Spleen (tissue), 13 donors: ENCODE measurements at places on chromosomes 6 and 20.

- no peak for DNase-seq
Observed at GRCh38 chr6:138948546-138949179, 39.4 kb downstream of the REPS1 start.

DNA sequence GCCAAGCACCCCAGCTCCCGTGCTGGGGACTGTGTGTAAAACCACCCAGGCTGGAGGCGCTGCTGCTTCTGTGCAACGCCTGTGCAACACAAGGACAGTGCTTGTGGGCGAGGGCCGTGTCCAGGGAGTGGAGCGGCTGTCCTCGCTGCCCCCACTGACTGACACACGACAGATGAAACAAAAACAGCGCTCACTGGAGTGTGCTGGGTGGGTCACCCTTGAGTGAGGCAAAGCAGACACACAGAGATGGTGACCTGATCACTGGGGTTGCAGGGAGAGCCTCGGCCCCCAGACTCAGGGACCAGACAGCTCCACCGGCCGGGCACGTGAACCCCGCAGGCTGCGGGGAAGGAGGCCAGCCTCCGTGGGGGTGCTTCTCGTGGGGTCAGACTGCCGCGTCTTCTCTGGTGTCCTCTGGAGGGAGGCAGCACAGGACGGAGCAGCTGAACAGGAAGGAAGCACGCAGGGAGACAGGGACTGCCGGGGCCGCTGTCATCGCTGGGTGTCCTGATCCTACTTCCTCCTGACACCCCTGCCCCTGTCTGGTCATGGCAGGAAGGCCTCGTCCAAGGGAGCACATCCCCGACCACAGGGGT lies 75.9 kb upstream of the CST7 start:
- no peak for DNase-seq

- DNase-seq, result no peak
Observed at GRCh38 chr6:54835176-54835575, 11.4 kb upstream of the FAM83B start.

DNA sequence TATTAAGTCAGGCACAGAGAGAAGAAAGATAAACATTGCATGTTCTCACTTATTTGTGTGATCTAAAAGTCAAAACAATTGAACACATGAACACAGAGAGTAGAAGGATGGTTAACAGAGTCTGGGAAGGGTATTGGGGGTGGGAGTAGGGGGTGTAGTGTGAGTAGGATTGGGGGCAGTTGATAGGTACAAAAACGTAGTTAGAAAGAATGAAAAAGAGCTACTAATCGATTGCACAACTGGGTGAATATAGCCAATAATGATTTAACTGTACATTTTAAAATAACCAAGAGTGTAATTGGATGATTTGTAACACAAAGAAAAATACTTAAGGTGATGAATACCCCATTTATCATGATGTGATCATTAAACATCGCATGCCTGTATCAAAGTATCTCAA lies 333.3 kb downstream of the HAO1 start:
- DNase-seq, result no peak

DNA sequence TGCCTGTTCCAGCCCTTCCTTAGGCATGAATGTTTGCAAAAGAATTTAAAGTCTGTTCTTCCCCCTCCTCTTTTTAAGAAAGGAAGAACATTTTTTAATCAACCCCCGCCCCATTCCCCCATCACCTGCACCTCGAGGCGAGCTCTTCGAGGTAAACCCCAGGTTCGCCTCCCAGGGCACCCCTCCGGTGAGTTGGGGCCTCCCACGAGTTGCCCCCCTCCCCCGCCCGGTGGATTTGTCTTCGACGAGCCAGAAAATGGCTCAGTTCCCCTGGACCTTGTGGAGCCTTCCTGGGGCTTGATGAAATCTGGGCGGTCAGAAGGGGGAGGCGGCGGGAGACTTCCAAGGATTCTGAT lies 256 bp upstream of the OVOL2 start:
- DNase-seq, result no peak

DNA sequence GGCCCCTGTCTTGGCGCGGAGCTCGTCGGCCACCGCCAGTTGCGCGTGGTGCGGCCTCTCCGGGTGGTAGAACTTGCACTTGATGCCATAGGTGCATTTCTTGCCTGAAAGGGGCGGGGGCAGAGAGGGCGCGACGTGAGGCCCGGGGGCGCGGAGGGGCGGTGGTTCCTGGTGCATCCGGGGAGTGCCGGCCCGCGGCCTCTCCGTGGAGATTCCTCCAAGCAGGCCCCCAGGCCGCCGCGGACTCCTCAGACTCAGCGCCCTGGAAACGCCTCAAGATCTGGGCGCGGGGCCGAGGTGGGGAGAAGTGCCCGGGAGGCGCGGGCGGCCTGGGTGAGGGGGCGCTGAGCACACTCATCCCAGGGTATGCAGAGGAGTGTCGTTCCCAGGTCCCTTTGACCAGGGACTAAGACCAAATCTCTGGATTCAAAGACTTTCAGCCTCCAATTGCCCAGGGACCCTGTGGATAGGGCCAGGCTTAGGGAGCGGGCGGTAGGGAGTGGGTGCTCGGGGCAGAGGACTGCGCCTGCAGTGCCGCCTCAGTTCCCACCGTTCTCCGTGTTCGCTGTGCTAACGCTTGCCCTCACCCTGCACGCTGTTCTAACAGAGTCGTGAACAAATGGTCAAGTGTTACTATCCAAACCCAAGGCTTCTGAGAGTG lies 33.3 kb downstream of the ZC3H12D start:
- peak; percentile 78 for DNase-seq

DNA sequence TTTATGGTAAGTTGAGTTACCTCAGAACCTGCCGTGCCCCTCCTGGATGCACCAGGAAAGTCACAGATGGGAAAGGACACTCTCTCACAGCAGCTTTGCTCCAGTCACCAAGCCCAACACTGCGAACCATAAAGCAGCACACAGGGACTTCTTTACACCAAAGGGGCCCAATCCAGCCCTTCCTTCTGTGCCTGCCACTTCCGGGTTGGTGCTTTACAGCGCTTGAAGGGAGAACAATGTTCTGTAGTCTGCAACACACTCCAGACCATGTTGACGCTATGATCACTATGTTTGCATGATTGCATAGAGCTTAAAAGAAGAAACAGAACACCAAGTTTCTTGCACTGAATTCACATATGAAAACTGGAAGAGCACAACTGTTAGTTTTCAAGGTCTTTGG lies 57.1 kb downstream of the SERAC1 start:
- no peak for DNase-seq

GRCh38 chr6:38495922-38496635 lies 143.7 kb downstream of the BTBD9 start:
- no peak for DNase-seq

DNA sequence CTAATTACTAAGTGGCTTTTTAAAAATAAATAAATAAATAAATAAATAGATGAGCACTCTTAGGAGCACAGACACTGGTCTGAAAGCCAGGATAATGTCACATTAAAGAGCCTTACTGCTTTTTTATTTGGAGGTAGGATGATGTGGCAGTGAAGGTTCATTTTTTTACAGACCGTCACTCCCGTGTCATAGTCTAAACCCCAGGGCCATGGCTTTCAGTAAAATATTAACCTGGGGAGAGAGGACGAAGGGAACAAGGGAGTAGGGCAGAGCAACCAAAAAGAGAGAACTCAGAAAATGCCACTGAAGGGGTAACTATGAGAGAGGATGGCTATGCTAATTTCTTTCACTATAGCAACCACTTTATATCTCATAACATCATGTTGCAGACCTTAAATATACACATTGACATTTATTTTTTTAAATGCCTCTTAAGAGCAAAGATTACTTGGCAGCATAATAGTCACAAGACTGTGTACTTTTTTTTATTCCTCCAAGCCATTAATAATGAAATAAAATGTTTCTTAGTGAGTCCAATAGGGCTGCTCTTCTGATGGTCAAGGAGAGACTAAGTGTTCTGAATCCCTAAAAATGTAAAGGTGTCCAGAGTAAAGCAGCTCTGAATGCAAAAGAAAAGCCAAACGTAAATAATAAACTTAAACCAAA lies 100.9 kb upstream of the SIM1 start:
- DNase-seq, result no peak

- DNase-seq, result no peak
Observed at GRCh38 chr20:62508641-62509051, 32.9 kb upstream of the GATA5 start.

DNA sequence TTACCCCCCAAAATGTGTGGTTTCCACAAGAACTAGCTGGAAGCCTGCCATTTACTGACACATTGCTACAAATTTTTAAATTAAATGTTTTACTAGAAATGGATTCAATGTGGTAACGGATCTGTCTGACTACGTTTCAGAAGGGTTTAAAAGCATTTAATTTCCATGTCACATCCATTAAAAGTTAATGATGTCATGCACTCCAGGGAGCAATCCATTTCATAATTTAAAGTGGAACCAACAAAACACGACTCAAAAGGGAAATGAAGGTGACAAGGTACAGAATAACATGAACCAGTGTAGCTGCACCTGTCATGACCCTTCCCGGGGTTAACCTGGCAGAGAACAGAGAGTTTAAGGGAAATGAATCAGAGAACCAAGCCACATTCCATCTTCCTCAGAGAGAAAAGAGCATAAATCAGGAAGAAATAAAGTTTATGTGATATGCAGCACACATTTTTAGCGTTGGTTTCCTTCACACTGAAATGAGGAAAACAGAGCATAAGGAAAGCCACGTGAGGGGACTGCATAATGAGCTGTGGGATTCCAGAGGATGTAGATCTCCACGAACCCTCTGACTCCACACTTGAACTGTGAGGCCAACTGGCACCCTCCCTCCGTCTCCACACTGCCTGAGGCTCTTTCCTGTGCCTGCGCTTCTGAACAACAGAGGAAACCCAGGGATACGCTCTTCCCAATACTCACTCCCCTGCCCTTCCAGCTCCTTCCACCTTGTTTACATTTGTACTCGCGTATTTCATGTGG lies 170.3 kb upstream of the AHI1 start:
- peak; percentile 58 for DNase-seq

DNA sequence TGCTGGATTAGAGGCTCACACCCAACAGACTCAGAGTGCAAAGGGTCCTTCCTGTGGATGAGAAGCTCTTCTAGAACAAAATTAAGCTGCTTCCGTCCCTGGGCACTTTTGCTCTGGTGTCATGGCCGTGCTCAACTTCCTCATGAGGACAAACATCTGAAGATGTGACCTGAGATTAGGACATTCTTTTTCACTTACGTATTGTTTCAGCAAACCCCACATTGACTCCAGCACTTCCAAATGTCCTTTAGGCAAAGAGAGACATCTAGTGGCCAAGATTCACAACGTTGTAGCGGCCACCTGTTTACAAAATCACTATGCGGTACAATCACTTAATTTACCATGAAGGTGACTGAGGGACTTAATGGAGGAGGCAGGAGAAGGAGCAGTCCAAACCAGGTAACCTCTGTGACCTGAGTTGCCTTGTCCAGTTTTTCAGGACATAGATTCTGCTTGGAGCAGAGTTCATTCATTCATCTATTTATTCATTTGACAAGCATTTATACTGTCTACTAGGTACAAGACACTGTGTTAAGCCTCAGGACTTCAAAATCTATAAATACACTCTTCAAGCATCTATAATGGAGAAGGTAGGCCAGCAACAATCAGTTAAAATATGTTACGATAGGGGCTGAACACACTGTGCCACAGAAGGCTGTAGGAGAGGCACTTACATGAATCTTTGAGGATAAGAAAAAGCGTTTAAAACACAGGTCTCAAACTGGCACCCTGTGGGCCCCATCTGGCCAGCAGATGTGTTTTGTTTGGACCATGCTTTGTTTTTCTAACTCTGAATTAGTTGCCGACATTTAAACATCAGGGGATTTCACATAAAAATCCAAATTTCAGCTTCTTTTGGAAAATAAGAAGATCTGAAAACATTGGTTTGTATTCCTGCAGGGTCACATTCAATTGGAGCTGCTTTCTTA lies 5.6 kb upstream of the ADGRF1 start:
- DNase-seq, result no peak

DNA sequence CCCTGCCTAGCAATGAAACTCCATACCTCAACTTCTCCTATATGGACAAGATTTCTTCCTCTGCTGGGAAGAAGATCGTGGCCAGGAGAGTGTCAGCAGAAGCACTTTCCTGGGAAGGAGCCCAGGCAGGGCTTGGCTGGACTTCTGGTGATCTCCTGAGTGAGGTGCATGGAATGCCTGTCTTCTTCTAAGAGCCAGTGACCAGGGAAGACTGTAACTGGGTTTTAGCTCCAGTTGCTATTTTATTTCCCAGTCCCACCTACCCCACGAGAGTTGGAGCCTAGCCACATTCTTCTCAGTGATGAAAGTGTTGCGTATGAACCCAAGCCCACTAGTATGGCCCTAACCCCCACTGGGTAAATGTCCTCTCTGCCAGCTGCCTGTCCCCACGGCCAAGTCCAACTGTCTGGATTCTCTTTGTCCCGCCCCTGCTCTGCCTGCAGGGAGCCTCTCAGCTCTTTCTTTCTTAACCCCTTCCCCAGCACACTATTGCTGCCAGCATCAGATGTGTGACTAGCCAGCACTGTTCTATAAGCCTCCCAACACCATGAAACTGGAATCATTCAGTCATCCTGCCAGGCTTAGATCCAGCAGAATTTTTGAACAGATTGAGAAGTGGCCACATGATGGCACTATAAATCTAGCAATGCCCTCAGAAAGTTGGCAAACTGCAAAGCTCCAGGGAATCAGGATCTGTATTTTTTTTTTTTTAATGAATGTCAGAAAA lies 69.8 kb upstream of the FAM184A start:
- no peak for DNase-seq

GRCh38 chr6:45116714-45117410 lies 211.3 kb upstream of the RUNX2 start:
- DNase-seq, result no peak
